CD4-positive, alpha-beta T cell treated with Interleukin-10 for 1 hour (primary cell): ENCODE measurements at places on chromosomes 3 and 15.
A peak's percentile ranks its signal among the peaks of the same experiment; 100 is the strongest.

DNA sequence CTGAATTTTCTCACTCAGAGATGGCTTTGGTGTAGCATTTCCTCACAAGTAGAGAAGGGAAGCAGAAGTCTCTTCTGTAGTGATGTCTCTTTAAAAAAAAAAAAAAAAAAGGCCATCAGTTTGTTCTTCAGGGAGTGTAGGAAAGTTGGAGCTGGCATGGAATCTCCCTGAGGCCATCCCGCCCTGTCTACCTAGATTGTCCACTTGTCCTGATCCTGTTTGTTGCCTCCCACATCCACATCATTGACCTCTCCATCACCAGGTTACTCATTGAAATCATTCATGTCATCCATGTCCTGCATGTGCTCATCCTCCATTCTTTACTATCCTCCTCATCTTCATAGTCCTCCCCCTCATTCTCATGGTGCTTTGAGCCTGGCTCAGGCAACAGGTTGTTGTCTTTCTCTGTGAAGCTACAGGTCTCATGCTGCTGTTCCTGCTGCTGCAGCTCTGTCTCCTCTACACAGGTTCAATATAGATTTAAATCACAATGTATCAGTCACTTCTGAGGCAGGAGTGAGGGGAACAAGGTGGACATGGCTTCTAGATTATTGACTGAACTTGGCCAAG, 556.3 kb upstream of the NAALADL2 start:
- no peak for DNase-seq

GRCh38 chr3:38098376-38098723, 38.6 kb downstream of the ACAA1 start:
- no peak for DNase-seq

DNA sequence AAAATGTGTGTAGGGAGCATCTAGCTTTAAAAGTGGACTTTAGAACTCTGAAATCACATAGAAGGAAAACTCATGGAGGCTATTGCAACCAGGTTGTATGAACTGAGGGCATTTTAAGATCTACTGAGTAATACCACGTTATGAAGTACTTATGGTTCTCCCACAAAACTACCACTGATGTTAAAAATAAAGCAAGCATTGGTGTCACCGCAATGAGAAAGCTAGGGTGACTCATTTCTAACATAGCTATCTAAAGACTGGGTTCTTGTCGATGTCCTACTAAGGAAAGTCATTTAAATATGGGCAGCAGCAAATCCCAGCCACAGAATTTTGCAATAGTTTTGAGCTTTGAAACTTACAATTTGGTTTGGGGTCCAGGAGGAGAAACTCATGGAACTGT, 584.8 kb downstream of the DIPK2A start:
- DNase-seq: no peak

DNA sequence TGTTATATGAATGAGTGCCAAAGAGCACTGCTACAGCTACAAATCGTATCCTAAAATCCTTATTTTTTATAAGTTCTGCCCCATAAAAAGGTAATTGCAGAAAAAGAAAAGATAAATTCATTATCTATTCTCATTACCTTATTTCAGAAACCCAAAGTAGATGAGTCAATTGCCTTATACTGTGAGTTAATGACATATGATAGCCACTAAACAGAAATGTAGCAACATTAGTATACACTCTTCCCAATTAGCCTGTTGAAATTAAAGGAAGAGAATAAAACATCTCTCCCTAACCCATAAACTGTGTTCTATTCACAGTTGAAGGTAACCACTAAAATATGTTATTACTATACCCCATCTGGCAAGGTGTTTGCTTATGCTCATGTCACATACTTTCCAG, 11.0 kb downstream of the TBL1XR1 start:
- DNase-seq: no peak

GRCh38 chr15:84033793-84034553, 201.6 kb upstream of the GOLGA6L4 start:
- DNase-seq: no peak

DNA sequence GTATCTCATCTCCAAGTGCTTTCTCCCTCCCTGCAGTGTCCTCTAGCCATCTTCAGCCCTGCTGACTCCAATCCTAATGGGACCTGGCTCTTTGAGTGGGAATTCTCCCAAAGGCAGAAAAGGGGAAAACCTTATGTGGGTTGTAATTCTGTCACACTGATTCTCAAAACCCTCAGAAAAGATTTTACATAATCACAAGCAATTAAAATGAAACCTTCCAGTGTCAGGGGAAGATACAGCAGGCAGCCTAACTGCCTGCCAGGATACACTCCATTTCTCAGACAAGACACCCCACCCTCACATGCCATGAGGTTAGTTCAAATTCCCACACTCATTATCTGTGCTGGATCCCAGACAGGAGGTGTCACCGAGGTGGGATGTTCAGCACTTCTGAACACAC, 121.4 kb downstream of the RFTN1 start:
- no peak for DNase-seq

DNA sequence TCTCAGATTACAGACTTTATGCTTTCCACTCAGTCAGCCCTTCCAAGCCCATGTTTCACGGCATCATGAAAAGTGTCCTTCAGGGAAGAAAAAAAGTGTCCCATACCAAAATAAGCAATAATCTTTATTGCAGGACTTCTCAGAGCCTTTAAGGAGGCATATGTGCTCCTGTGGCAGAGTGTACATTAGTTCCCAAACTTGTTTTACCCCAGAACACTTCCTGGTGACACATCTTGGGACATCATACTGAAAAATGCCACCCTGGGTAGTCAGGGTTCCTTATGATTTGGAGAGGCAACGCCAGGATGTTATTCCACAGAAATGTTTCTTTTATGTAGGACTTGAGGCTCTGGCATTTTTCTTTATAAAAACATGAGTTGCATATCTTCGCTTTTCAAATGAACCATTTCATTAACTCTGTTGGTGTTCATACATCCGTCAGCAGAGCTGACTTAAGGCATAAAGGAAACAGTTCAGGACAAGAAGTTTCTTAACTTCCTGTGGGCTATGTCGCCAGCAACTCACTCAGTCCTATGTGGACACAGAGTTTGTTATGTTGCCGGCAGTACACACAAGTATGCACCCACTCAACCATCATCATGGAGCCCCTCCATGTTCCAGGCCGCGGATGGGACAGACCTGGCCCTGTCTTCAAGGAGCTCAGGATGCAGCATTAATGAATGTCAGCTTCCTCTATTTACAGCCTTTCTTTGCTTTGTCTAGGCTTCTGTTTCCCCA, 63.8 kb downstream of the CASR start:
- DNase-seq: no peak

DNA sequence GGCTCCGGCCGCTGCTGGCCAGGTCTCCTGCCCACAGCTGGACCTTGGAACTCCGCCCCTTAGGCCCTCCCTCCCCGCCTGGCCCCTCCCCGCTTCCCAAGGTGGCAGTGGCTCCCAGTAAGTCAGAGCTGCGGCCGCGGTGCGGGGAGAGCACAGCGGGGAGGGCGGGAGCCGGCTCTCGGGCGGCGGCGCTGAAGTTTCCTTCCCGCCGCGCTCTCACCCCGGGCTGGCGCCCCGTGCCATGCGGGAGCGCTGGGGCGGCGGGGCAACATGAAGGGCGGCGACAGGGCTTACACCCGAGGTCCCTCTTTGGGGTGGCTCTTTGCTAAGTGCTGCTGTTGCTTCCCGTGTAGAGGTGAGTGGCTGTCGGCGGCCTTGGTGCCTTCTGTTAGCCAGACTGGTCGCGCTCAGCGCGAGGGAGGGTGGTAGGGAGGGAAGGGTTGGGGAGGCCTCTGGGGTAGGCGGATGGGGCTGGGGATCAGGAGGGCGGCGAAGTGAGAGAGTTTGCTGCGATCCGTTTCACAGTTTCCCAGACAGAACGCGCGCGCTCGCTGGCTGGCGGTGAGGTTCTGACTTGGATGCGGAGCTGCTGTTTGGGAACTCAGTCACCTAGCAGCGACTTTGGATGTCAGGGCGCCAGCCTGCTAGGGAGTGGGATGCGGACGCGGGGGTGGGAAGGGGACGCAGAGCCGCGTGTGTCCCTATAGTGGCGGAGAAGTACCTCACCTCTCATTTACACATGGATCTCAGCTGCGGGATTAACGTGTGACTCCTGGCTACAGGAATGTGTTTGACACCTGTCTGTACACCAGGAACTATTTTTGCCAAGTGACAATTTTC, 145.5 kb upstream of the UMPS start:
- peak; percentile 31 for DNase-seq
